Aorta (tissue), 5 donors: ENCODE measurements at places on chromosomes 7 and 10. TPM values are rescaled to one million over a fixed set of nuclear protein-coding genes. Genes with fewer than 3 reads are reported as not detected.

The CFAP43 gene
- total RNA-seq = 0.27 TPM

The STAG3 gene
- total RNA-seq = 1.5 TPM

The TMEM139 gene
- 1.2 TPM for total RNA-seq

The AHCYL2 gene
- 19.9 TPM for total RNA-seq

The EIF5AL1 gene
- 0.10 TPM for total RNA-seq

The CNPY1 gene
- not detected for total RNA-seq

The PITX3 gene
- not detected for total RNA-seq

DNA sequence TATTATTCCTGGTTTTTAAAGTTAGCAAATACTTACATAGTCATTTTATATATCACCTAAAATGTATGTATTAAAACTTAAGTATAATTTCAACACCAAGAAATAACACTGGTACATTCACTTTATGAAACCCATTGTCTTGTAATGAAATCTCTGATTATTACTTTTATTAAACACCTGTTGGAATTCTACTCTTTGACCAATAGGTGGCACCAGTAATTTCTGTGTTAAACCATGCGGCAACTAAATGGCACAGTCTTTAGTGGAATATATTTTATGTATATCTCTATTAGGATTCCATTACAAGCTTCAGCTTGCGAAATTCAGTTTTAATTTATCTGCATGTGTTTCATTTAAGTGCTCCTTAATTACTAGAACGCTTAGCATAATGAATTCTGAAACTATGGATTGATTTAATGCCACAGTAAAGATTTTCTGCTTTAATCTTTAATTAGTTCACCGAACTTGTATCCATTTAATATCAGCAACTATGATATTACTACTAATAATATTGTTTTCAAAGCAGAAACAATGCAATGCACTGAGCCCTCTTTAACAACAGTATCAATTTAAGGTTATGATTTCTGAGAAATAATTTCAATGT is 181.3 kb downstream of the MAGI2 start:
- no peak for DNase-seq

DNA sequence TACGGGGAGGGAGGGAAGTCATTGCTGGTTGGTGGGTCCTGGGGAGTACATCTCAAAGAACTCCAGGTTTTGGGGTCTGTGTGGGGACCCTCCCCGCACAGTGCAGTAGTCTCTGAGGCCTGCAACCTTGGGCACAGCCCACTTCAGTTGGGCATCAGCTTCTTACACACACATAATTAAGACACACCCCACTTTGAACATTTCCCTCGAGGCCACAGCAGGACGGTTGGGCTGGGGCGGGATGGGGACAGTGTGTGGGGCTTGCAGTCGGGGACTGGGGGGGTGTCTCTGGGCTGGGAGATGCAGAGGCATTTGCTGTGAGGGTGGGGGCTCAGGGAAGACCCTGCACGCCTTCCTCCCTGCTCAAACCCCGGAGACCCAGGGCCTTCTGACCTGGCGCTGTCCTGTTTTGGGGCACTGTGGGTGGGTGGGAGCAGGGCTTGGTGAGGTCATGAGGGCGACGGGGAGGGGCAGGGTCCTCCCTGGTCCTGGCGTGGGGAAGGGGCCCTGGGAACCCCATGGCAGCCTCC is 1.3 kb downstream of the LFNG start:
- no peak for DNase-seq

DNA sequence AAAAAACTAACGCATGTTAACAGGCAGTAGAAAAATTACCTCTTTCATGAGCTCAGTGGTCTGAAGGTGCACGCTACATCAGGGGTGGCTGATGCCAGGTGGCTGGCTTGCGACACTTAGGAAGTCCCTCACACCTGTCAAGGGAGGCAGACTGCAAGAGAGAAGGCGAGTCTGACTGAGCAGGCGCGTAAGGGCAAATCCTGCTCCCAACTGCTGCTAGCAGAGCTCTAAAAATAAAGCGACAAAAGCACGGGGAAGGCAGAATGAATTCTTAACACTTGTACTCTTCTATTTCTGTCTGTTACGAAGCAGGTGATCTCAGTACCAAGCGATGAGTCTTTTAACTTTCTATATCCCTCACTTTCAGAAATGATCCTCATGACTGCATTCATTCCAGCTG is 33.1 kb downstream of the CACNA2D1 start:
- DNase-seq = no peak

GRCh38 chr7:39091145-39091544 is 113.4 kb downstream of the POU6F2 start:
- no peak for DNase-seq

DNA sequence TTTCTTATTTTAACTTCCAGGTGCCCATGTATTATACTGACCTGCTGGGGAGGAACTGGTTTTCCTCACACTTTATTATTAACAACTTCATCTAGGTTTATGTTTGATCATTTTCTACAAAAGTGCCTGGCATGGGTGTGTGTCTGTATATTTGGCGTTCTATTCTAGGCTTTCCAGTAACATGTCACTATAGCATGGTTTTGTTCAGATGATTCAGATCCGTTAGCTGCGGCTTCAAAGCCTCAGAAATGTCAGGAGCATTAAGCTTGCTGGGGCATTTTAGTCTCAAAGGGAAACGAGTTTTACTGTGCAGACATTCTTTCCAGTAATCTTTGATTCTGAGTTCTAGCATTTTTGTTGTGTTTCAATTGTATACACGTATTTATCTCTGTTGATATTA is 2.3 kb downstream of the INPP5A start:
- DNase-seq = peak; percentile 33

- no peak for DNase-seq
Measured at GRCh38 chr7:29391262-29391661, 172.4 kb upstream of the PRR15 start.

GRCh38 chr10:5538892-5539651 is 14.3 kb downstream of the CALML3 start:
- DNase-seq = peak; percentile 21

- peak; percentile 78 for DNase-seq
Measured at GRCh38 chr10:73865459-73866442, 8.6 kb downstream of the CAMK2G start.
